Kidney (tissue), 22 donors: ENCODE measurements at places on chromosomes 11 and 22. TPM values are rescaled to one million over a fixed set of nuclear protein-coding genes. Genes with fewer than 3 reads are reported as not detected.

KDM4D gene
- total RNA-seq, result 0.94 TPM

MYBPC3 gene
- 0.19 TPM for total RNA-seq

OR8D4 gene
- total RNA-seq, result not detected

TEAD1 gene
- 77.2 TPM for total RNA-seq

NEFH gene
- total RNA-seq, result 0.60 TPM

IL18 gene
- 25.2 TPM for total RNA-seq
